ENCODE measurements at places on chromosomes 6 and 20.

DNA sequence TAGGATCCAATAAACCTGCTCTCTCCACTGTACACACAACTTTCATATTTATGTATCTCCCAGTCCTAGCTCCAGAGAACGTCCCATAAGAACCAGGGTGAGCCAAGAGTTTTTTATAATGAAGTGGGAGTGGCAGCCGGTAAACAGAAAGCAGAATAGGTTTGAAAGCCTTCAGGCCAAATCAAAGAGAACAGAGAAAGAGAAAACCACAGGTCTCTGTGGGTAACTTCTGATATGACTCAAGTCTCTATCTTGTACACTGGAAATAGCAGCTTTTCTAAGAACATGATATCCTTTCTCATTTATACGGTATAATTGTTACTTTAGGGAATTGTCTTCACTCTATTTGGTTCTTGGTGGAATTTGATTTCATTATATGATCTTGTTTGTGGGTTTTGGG, 273.6 kb downstream of the PACRG start:
- DNase-seq: no peak

DNA sequence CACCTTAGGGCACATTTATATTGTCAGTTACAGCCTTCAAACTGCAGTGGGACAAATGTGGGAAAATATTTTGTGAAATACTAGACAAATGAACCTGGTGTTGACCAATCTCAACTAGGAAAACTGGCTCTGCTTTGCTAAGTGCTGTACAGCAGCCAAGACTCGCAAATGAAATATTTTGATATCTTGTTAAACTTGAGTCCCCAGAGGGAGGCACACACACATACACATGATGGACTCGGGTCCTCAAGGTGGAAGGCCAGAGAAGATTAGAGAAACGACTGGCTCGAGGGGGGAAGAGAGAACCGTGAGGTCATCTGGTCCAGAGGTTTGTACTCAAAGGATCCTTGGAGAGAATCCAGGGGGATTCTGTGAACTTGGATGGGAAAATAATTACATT, 67.3 kb upstream of the JAG1 start:
- DNase-seq: no peak

GRCh38 chr6:163355426-163355991, 59.0 kb upstream of the QKI start:
- DNase-seq: no peak

DNA sequence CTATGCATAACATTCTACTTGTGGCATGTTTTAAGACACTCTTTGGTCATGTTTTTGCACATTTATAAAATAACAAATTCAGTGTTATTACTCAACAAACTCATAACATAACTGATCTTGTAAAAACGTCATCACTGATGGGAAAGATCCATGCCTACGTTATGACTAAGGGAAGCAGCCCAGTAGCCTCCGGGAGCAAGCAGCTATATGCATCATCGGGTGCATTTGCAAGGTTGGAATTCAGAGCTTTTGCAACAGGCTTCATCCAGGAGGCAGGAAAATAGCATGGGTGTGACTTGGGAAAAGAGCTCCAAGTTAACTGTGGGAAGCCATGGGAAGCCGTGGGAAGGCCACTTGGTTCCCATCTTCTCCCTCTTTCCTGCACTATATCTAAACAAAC, 271.6 kb upstream of the SGK1 start:
- DNase-seq: no peak

DNA sequence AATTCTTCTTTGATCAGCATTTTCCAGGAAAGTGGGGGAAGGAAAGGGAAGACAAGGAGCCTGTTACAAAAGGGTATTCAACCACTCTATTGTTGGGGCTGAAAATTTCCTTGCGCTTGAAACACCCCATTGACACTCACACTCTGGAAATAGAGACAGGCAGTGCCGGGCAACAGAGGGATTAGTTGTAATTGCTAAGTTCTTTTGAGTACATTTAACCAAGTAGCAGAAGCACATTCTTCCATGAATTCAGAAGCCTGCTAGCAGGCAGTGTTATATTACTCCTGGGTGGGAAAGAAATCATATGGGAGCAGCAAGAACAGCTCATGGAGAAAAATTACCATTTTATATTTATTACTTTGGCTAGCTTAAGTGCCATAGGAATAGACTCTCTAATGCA, 745.5 kb downstream of the C6orf118 start:
- DNase-seq: no peak

- DNase-seq: no peak
Measured at GRCh38 chr20:49980140-49981008, 2.4 kb upstream of the SNAI1 start.

DNA sequence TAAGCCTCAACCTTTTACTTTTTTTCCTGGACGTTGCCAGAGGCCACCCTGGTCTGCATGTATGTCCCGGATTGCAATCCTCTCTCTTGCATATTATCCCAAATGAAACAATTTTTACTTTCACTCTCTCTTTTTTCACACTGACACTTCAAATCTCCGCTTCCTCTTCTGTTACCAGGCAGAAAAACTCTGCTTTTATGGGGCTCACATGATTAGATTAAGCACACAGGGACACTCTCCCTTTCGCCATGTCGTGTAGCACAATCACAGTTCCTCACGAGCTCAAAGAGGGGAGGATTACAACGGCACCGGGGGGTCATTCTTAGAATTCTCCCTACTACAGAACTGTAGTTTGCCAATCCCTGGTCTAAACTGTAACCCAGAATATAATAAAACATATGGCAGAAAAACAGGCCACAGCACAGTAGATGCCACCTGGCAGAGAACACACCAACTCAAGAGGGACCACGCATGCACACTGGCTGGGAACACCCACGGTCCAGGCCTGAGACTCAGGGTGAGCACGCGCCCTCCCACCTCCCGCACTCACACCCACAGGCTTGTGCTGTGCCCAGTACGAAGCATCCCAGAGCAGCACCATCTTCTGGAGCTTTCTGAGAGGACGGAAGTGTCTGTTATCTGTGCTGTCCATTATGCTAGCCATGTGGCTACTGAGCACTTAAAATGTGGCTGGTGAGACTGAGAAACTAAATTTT, 288.7 kb downstream of the KIF16B start:
- DNase-seq: no peak

- no peak for DNase-seq
Measured at GRCh38 chr6:39092124-39092523, 22.9 kb downstream of the SAYSD1 start.

- no peak for DNase-seq
Measured at GRCh38 chr6:10687582-10687981, 6.8 kb downstream of the C6orf52 start.

DNA sequence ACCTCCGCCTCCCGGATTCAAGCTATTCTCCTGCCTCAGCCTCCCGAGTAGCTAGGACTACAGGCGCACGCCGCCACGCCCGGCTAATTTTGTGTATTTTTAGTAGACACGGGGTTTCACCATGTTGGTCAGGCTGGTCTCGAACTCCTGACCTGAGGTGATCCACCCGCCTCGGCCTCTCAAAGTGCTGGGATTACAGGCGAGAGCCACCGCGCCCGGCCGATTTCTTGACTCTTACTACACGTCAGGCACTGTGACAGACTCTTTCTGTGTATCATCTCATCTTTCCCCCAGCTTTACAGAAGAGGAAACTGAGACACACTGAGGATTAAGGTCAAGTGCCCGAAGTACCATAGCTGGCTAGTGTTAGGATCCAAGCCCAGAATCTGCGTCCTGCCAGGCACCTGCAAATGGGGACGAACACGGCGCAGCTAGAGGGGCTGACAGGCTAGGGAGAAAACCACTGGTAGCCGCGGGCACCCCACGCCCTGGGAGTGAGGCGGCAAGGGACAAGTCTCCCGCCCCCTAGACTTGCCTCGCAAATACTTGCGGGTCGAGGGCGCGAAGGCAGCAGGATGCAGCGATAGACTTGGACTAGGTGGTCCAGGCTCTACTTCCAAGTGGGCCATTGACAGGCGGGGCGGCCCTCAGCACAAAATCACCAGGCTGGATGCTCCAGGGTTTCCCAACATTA, 1.1 kb upstream of the TAF8 start:
- DNase-seq: no peak

DNA sequence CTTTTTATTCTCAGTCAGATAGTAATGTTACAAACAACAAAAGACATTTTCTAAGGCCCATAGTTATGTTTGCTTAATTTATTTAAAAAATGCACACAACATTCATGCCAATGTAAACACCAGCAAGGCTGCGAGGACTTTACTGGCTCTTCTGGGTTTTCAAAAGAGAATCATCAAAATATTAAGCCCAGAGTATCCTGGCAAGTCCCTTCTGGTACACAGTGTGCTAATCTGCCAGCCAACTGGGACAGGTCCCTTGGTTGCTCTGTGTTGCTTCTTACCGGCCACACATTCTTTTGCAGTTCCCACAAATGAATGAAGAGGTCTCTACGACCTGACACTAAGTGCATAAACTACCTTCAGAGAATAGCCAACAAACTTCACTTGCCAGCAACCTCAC, 42.6 kb upstream of the SPDEF start:
- DNase-seq: no peak

DNA sequence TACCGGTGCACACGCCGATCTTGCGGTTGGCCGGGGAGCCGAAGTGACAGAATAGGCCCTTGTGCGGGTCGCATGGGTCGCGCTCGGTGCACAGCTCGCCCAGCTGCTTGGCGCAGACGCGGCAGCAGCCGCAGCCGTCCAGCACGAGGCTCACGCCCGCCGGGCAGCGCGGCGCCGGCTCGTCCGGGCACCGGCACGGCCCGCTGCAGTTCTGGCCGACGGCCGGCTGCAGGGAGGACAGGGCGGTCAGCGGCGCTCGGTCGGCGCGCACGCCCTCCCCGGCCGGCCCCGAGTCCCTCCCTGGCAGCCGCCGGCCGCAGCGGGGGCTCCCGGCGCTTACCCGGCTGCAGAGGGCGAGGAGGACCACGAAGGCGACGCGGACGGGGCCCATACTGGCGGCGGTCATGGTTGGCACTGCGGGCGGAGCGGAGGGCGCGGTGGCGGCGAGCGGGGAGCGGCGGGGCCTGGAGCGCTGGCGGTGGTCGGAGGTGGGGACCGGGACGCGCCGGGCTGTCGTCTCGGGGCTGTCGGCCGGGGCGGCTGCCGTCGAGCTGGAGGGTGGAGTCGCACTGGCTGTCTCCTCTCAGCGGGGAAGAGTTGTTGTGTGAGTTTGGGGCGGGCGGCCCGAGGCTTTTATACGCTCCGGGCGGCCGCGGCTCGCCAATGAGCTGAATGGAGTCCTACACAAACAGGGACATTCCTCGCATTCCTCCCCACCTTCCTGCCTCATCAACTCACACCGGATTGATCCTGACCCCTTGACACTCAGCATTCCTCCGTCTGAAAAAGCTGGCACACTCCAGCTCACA, at the start of gene CCN2:
Gene CCN2 (minus strand): TSS at position 606 of the 809 bp plus-strand sequence. CDS start 200 bp downstream, at position 406.
- DNase-seq: no peak

- DNase-seq: peak; percentile 47
Measured at GRCh38 chr6:93183531-93183972, 235.8 kb downstream of the EPHA7 start.

- DNase-seq: no peak
Measured at GRCh38 chr6:53033764-53034163, 31.4 kb upstream of the FBXO9 start.

- no peak for DNase-seq
Measured at GRCh38 chr6:82908661-82909060, 157.0 kb downstream of the UBE3D start.

- no peak for DNase-seq
Measured at GRCh38 chr6:128131566-128131965, 230.7 kb upstream of the THEMIS start.

- no peak for DNase-seq
Measured at GRCh38 chr20:40279390-40279789, 409.6 kb downstream of the MAFB start.

- DNase-seq: no peak
Measured at GRCh38 chr6:70763754-70764510, 96.2 kb downstream of the SMAP1 start.

DNA sequence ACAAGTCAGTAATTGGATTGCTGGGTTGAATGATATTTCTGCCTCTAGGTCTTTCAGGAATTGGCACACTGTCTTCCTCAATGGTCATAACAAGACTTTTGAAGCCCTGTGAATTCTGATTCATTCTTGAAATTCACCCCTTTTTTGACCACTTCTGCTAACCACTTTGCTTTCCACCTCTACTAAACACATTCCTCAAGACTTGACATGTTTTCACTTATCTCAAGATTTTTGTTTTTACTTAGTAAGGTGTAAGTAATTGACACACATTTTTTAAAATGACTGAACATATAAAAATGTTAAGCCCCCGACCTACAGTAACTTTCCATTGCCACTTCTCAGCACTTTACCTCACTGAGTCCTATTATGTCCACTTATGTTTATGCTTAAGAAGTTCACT, 239.1 kb downstream of the GRM1 start:
- no peak for DNase-seq

GRCh38 chr6:163383912-163384311, 30.6 kb upstream of the QKI start:
- no peak for DNase-seq

DNA sequence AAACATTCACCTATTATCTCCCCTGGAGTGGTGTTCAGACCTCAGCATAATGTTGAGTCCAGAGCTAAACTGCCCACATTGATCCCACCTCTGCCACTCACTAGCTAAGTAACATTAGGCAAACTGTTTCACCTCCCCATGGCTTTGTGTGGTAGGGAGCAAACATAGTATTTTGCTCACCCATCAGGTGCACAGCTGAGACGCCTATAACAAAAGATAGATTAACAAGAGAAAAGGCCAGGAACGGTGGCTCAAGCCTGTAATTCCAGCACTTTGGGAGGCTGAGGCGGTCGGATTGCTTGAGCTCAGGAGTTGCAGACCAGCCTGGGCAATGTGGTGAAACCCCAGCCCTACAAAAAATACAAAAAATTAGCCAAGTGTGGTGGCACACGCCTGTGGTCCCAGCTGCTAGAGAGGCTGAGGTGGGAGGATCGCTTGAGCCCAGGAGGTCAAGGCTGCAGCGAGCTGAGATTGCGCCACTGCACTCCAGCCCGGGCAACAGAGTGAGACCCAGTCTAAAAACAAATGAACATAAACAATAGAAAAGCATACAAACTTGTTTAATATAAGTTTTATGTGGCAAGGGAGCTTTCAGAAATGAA, 91.6 kb downstream of the MAP3K7 start:
- no peak for DNase-seq

DNA sequence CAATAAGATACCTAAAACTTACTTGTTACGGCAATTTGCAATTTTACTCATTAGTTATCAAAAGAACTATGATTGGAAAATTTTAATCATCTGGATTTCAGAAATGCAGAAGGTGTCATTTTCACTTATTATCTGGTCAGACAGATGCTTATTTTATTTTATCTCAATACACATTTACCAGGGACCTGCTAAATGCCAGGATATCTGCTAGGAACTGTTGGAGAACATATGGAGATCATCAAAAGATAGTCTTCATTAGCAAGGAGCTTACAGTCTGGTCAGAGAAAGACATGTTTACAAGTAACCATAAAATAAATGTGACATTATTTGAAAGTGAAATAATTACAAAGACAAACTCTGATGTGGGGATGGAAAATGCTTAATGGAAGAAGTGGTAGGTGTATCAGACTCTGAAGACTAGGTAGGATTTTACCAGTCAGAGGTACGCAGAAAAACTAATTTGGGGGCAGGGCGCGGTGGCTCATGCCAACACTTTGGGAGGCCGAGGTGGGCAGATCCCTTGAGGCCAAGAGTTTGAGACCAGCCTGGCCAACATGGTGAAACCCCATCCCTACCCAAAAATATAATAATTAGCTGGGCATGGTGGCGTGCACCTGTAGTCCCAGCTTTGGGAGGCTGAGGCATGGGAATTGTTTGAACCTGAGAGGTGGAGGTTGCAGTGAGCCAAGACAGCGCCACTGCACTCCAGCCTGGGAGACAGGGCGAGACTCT, 137.8 kb downstream of the MYB start:
- DNase-seq: no peak
